Kidney (tissue), 22 donors: ENCODE measurements at places on chromosomes 4 and X.

- no peak overlapping the region for H3K27ac ChIP-seq
- DNase-seq = no peak
- no peak overlapping the region for H3K4me3 ChIP-seq
- no peaks in the 10 kb centered on the region for H3K36me3 ChIP-seq
Observed at GRCh38 chr4:88097301-88097700, 61.1 kb downstream of the ABCG2 start.

GRCh38 chr4:156132196-156132595 is 178.5 kb upstream of the CTSO start:
- H3K27me3 ChIP-seq = no peaks in the 10 kb centered on the region
- H3K27ac ChIP-seq = no peak overlapping the region
- no peaks in the 10 kb centered on the region for H3K4me1 ChIP-seq
- no peaks in the 10 kb centered on the region for H3K36me3 ChIP-seq
- no peak for DNase-seq

DNA sequence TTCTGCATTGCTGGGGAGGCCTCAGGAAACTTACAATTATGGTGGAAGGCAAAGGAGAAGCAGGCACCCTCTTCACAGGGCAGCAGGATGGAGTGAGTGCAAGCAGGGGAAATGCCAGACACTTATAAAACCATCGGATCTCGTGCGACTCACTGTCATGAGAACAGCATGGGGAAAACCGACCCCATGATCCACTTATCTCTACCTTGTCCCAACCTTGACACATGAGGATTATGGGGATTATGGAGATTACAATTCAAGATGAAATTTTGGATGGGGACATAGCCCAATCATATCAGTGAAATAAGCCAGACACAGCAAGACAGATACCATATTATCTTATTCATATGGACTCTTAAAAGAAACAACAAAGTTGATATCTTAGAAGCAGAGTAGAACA is 134.9 kb downstream of the C4orf33 start:
- no peaks in the 10 kb centered on the region for H3K36me3 ChIP-seq
- no peaks in the 10 kb centered on the region for H3K4me1 ChIP-seq
- no peak for DNase-seq
- H3K4me3 ChIP-seq = no peak overlapping the region

DNA sequence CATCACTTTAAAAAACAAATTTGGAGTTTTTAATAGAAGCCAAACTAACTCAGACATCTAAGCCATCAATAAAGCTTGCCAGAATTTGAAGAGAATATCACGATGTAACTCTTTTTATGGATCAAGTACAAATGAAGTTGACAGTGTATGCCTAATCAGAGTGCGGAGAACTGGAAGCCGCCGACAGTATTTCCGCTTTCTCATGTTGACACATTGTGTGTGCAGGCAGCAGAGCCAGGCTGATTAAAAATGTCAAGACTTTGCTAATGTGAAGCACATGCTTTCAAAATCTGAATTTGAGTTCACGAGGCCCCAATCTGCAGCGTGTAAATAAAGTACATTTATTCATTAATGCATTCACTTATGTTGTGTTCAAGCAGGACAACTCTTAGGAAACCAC is 161.2 kb downstream of the TENM3 start:
- DNase-seq = no peak
- H3K36me3 ChIP-seq = no peaks in the 10 kb centered on the region
- no peaks in the 10 kb centered on the region for H3K27me3 ChIP-seq
- no peaks in the 10 kb centered on the region for H3K4me1 ChIP-seq
- H3K27ac ChIP-seq = no peak overlapping the region

DNA sequence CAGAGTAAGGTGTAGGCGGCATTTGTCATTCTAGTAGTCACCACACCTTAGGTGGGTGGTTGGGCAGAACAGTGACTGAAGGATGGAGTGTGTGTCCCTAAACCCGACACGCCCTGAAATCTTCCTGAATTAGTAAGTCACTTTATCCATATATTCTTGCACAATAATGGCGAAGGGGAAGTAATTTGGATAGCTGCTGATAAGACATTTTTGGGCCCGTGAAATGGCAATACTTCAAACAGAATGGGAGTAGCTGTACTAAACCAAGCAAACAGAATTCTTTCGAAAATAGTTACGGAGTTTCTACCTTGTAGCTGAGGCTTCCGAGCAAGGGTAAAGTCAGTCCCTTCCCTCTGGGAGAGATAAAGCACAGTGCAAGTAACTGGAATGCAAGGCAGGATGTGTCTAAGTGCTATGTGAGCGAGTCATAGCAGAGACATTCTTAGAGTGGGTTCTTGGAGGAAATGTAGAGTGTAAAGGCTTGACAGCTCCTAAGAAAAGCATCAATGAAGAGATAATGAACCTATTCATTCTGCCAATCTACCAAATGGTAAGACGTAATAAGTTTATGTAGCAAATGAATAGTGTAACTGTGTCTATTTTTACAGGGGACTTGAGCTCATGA is 72.8 kb downstream of the CLCN5 start:
- no peaks in the 10 kb centered on the region for H3K36me3 ChIP-seq
- H3K4me1 ChIP-seq = peaks cover 7% of the 10 kb centered on the region
- no peak for DNase-seq
- no peaks in the 10 kb centered on the region for H3K27me3 ChIP-seq

- peaks cover 5% of the 10 kb centered on the region for H3K4me1 ChIP-seq
- H3K4me3 ChIP-seq = peak within 1 kb of the TSS; percentile 85
- DNase-seq = peak; percentile 96
- H3K27ac ChIP-seq = peak within 1 kb of the TSS; percentile 98
- no peaks in the 10 kb centered on the region for H3K36me3 ChIP-seq
- H3K27me3 ChIP-seq = no peaks in the 10 kb centered on the region
Observed at GRCh38 chr4:8440492-8441311, at the start of the genes ACOX3 and TRMT44. ACOX3 (minus strand) TSS chr4:8440723; CDS start chr4:8416521, 24,202 bp downstream. TRMT44 (plus strand) TSS chr4:8440777; CDS start chr4:8440823, 46 bp downstream.

DNA sequence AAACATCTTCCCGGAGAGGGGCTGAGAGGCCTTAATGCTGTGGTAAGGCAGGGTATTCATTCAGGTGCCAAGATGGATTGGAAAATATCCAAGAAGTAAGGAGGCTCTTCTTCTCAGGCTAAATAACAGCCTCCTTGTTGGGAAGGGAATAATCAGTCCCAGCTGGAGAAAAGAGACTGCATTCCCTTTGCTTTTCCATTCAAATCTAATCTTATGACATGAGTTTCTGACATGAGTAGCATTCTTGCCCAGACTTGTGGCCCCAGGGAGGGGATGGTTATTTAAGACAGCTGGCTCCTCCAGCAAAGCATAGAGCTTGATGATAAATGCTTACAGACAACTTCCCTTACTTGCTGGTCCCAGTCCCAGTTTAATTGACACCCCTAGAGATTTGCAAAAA is 98.3 kb downstream of the DCLK2 start:
- no peak overlapping the region for H3K4me3 ChIP-seq
- no peaks in the 10 kb centered on the region for H3K36me3 ChIP-seq
- H3K4me1 ChIP-seq = no peaks in the 10 kb centered on the region
- DNase-seq = no peak
- H3K27me3 ChIP-seq = no peaks in the 10 kb centered on the region

GRCh38 chrX:97401154-97401553 is 517.4 kb downstream of the RPA4 start:
- no peak overlapping the region for H3K4me3 ChIP-seq
- H3K27me3 ChIP-seq = no peaks in the 10 kb centered on the region
- DNase-seq = no peak
- no peak overlapping the region for H3K27ac ChIP-seq

DNA sequence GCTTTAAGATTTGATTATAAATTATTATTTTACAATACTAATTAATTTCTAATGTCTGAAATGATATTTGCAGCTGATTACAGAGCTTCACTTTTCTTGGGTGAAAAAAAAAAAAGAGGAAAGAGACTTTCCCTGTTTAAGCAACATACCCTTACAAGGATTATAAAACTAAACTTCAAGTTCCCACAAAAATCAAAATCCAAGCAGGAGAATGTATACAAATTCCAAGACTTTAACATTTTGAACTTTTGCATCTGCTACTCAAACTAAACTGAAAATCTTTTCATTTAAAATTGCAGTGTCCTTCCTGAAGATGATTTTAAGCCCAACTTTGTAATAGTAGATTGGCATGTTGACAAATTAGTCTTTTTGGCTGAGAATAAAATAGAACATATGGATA is 742.4 kb upstream of the INTU start:
- no peak for DNase-seq
- no peak overlapping the region for H3K4me3 ChIP-seq
- H3K4me1 ChIP-seq = no peaks in the 10 kb centered on the region
- H3K36me3 ChIP-seq = no peaks in the 10 kb centered on the region
- no peaks in the 10 kb centered on the region for H3K27me3 ChIP-seq

- H3K27me3 ChIP-seq = no peaks in the 10 kb centered on the region
- DNase-seq = no peak
- H3K27ac ChIP-seq = no peak overlapping the region
- H3K4me1 ChIP-seq = no peaks in the 10 kb centered on the region
- H3K4me3 ChIP-seq = no peak overlapping the region
- H3K36me3 ChIP-seq = no peaks in the 10 kb centered on the region
Observed at GRCh38 chr4:20078644-20079043, 173.1 kb upstream of the SLIT2 start.

- H3K4me3 ChIP-seq = peak overlapping the region; percentile 37
- H3K36me3 ChIP-seq = no peaks in the 10 kb centered on the region
- no peaks in the 10 kb centered on the region for H3K4me1 ChIP-seq
- DNase-seq = no peak
- no peak overlapping the region for H3K27ac ChIP-seq
Observed at GRCh38 chrX:36963069-36963808, 44.9 kb upstream of the FAM47C start.

DNA sequence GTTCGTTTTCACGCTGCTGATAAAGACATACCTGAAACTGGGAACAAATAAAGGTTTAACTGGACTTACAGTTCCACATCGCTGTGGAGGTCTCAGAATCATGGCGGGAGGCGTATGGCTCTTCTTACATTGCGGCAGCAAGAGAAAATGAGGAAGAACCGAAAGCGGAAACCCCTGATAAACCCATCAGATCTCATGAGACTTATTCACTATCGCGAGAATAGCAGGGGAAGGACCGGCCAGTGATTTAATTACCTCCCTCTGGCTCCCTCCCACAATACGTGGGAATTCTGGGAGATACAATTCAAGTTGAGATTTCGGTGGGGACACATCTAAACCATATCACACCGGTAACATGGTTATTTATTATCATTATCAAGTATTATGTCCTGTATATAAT is 2204.5 kb downstream of the ARAP2 start:
- H3K36me3 ChIP-seq = no peaks in the 10 kb centered on the region
- no peak overlapping the region for H3K27ac ChIP-seq
- no peak for DNase-seq
- no peak overlapping the region for H3K4me3 ChIP-seq

DNA sequence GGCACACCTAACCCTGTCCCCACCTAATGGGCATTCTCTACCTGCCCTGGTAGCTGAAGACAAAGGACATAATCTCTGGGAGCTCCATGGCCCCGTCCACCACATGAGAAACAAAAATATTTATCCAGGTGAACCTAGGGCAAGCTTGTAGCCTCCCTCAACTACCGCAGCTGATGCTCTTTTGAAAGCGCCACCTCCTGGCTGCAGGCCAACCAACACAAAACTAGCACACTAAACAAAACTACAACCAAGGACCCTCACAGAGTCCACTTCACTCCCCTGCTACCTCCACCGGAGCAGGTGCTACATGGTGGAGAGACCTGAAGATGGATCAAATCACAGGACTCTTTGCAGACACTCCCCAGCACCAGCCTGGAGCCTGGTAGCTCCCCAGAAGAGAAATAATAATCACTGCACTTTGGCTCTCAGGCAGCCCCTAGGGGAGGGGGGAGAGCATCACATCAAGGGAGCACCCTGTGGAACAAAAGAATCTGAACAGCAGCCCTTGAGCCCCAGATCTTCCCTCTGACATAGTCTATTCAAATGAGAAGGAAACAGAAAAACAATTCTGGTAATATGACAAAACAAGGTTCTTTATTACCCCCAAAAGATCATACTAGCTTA is 111.3 kb upstream of the ATP8A1 start:
- no peaks in the 10 kb centered on the region for H3K4me1 ChIP-seq
- no peaks in the 10 kb centered on the region for H3K27me3 ChIP-seq
- DNase-seq = no peak
- H3K36me3 ChIP-seq = no peaks in the 10 kb centered on the region

DNA sequence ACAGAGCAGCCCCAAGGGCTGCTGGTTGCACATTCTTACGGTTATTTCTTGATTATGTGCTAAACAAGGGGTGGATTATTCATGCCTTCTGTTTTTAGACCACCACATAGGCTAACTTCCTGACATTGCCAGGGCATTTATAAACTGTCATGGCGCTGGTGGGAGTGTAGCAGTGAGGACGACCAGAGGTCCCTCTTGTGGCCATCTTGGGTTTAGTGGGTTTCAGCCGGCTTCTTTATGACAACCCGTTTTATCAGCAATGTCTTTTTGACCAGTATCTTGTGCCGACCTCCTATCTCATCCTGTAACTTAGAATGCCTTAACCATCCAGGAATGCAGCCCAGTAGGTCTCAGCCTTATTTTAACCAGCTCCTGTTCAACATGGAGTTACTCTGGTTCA is 212.4 kb upstream of the GRID2 start:
- DNase-seq = no peak
- no peaks in the 10 kb centered on the region for H3K4me1 ChIP-seq
- H3K27ac ChIP-seq = no peak overlapping the region

DNA sequence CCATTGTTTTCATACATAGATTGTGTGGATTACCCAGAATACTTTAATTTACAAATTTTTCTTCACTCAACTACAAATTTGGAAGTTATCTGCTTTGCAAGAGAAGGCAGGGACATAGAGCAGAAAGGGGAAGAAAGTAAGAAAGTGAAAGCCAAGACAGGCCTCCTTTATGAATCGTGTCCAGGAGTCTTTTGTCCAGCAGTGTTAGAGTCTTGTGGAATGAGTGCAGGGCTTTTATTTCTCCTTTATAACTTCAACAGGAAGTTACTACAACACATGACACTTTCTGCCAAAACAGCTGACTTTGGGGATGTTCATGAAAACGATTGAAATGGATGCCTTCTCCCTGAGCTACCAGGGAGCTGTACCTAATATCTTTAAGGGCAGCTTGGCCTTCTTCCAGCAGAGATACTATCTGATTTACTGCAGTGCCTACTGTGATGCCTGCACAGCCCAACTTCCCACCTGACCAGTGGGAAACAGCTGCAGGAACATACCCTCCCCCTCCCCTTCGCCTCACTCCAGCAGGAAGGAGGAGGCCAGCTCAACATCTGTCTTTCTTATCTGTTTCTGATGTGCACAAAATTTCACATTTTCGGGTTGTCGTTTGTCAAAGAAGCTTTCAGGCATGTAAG is 557.7 kb upstream of the SLIT2 start:
- no peak overlapping the region for H3K27ac ChIP-seq
- H3K27me3 ChIP-seq = no peaks in the 10 kb centered on the region
- peaks cover 3% of the 10 kb centered on the region for H3K4me1 ChIP-seq
- no peaks in the 10 kb centered on the region for H3K36me3 ChIP-seq
- peak; percentile 60 for DNase-seq

DNA sequence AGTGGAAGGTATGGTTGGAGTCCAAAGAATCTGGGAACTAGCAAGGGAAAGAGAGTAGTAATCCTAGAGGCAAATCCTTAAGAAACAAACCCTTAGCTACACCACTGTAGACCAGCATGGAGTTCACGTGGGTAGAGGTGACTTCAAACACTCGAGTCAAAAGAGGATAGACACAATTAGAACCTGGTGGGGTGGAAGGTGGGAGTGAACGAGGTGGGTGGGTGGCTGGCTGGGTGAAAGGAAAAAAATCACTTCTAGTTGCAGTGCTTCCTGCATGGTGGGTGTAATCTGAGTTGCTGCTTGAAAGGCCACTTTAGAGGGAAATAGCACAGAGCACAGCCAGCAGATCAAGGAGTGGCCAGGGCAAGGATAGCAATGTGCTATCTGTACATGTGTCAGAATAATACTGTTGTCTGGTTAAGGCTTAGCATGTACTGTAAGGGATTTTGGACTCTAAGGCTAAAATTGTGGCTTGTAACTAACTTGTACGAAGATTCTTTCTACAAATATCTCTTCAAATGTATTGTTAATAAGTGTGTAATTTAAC is 356.2 kb downstream of the GRIA2 start:
- H3K36me3 ChIP-seq = no peaks in the 10 kb centered on the region
- H3K4me1 ChIP-seq = no peaks in the 10 kb centered on the region
- H3K4me3 ChIP-seq = no peak overlapping the region
- no peak overlapping the region for H3K27ac ChIP-seq
- no peak for DNase-seq
- H3K27me3 ChIP-seq = no peaks in the 10 kb centered on the region
